ENCODE measurements at places on chromosomes 2 and 18.

GRCh38 chr2:68799140-68800026 is 64.8 kb downstream of the ARHGAP25 start:
- DNase-seq, result no peak

- no peak for DNase-seq
Measured at GRCh38 chr2:60152226-60152833, 401.1 kb downstream of the BCL11A start.

DNA sequence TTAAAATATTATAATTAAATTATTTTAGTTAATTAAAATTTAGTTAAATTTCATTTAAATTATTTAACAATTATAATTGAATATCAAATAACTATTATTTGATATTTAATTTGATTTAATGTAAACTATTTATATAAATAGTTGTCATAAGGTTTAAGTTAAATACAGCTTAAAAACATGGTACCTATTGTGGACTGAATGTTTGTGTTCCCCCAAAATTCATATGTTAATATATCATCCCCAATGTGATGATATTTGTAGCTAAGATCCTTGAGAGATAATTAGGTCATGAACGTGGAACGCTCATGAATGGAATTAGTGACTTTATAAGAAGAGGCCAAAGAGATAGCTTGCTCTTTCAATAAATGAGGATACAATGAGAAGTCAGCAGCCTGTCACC is 505.7 kb upstream of the LRATD1 start:
- DNase-seq, result no peak

DNA sequence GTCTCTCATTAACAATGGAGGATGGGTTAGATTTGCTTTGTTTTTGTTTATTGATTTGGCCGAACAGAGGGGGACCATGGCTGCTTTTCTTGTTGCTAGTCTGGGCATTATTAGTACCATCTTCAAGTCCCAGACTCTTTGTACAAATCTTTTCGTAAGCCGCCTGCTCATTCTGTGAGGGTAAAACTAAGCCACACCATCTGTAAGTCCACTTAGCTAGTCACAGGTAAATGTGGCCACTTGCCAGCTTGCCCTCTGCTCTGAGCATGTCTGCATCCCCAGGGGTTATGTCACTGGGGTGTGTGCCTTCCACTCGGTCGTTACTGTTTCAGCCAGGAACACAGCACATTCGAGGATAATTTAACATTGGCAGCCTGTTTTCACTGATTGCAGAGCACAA is 85.6 kb downstream of the SMIM21 start:
- no peak for DNase-seq

DNA sequence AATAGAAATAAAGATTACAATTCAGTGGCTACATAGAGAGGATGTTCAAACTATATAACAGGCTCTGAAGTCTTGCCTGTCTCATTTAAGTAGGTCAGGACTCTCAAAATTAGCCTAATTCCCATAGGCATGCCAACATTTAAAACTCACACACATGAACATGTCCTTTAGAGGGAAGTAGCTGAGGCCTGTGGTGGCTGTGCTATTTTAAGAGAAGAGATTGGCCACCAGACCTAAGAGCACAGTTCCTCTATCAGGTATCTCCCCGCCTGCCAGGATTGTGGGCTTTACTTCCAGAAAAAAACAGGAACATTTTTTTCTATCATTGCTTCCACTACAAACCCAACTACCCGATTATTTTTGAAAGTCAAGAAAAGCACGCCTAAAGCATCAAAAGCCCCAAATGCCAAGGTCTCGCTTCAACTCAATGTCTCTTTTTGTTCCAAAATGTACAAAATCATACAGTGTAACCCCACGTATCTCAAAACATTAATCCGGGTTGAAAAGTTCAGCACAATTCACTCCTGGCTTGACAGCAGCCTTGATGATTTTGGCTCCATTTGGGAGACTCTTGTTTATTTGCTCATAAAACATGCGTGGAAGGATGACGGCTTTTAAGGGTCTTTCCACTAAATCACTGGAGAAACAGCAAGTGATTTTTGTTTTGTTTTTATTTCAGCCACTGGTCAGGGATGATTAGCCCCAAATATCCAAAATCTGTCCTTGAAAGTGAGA is 15.3 kb downstream of the FHL2 start:
- no peak for DNase-seq

GRCh38 chr18:46148810-46149209 is 44.6 kb downstream of the HAUS1 start:
- DNase-seq, result peak; percentile 54

DNA sequence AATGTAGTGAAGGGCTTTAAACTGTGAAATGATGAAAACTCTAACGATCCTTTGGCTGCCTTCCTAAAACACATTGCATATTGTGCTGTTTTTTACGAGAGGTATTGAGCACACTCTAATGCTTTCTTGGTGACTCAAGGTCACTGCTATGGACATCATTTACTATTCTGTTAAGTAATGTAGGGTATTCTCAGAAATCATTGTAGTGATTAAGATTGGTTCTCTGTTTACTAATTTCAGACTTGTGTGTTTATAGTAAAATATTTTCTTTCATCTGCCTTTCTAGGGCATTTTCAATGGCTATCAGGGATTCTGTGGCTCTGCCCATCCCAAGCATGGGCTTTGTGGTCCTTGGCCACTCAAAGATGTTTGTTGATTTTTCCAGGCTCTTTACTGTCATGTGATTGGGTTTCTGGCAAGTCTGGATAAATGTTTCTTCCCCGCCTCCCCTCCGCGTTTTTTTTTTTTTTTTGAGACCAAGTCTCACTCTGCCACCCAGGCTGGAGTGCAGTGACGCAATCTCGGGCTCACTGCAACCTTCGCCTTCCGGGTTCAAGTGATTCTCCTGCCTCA is 29.3 kb downstream of the UBE2F start:
- no peak for DNase-seq

GRCh38 chr2:133760376-133760775 is 192.1 kb upstream of the NCKAP5 start:
- no peak for DNase-seq

DNA sequence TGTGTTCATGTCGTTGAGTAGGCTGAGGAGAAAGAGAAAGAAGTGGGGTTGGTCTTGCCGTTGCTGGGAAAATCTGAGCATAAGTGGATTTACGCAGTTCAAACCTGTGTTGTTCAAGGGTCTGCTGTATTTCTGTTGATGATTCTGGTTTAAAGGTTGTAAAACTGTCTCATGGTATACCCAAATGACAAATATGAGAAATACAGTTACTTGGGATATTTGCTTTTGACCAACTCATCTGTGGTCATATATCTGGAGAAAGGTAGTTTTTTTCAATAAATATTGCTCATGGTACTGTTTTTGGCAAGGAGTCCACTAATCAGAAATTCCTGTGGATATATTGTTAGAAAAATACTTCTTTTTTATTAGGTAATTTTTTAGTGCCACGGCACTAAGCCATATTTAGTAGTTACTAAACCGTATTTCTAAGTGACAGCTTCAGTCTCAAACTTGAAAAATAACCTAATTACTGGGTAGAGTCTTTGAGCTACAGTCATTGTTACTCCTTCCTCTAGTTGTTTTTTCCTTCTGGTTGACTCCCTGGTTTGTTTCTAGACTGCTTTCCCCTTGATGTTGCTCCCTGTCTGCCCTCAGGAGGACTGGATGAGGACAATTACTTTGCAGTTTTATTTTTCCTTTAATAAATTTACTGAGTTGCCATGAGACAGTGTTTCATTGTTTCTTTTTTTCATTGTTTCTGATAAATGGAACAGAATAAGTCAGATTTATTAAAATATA is 31.5 kb downstream of the MOB4 start:
- DNase-seq, result no peak
